ENCODE measurements at places on chromosomes 4 and X. TPM values are rescaled to one million over a fixed set of nuclear protein-coding genes. Genes with fewer than 3 reads are reported as not detected.

- H3K4me1 ChIP-seq: no peaks in the 10 kb centered on the region
- DNase-seq: no peak
- H3K27ac ChIP-seq: no peak overlapping the region
- H3K36me3 ChIP-seq: no peaks in the 10 kb centered on the region
- no peaks in the 10 kb centered on the region for H3K27me3 ChIP-seq
Measured at GRCh38 chr4:61500883-61501282, 300.8 kb downstream of the ADGRL3 start.

DNA sequence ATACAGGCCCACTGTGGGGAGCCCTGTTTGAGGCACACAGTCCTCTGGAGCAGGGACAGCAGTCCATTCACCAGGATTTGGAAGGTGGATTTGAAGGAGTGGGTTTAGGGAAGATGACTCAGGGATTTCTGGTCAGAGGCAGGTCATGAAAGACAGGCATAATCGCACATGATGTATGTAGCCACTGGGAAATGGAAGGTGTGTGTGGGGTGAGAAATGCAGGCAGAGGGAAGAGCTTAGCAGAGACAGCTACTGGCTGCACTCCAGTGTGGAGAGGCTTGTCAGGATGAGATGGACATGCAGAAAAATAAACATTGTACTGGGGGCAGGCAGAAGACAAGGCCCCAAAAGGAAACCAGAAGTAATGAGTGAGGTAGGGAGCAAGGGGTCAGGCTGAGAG lies 85.2 kb upstream of the STS start:
- H3K27ac ChIP-seq: no peak overlapping the region
- no peaks in the 10 kb centered on the region for H3K27me3 ChIP-seq
- H3K4me3 ChIP-seq: no peak overlapping the region
- peaks cover 4% of the 10 kb centered on the region for H3K4me1 ChIP-seq
- no peak for DNase-seq

Gene TLR1
- total RNA-seq: 2.4 TPM

DNA sequence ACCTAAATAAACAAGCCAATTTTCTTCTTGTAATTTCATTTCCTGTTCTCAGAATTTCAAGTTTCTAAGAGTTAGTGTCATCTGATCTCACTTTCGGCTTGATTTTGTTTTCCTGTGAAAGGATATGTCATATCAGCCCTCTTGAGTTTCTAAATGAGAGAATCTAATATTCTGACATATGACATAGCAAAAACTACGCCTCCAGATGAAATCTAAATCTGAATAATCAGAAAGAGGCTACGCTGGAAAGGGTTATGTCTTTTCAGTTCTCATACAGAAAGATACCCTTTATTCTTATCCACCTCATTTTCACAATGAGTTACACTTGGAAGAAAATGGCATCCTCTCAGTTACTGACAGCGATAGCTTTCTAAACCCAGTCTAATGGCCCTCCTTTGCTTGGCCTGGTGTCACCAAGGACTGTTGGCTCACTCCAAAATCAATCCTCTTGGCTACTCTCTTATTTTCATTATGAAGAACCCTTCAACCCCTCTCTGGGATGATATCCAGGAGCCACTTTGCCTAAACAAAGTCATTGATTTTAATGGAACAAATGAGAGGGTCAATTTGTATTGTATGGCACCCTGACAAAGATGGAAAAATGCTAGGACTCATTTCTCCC lies 65.6 kb downstream of the ASB9 start:
- no peaks in the 10 kb centered on the region for H3K27me3 ChIP-seq
- H3K4me1 ChIP-seq: peaks cover 17% of the 10 kb centered on the region
- H3K27ac ChIP-seq: peak overlapping the region; percentile 74
- no peak overlapping the region for H3K4me3 ChIP-seq
- DNase-seq: no peak

- no peak for DNase-seq
- no peak overlapping the region for H3K27ac ChIP-seq
- H3K4me3 ChIP-seq: no peak overlapping the region
- no peaks in the 10 kb centered on the region for H3K36me3 ChIP-seq
Measured at GRCh38 chrX:154329294-154329693, 33.7 kb downstream of the TKTL1 start.

GRCh38 chrX:39519030-39519488 lies 578.7 kb downstream of the BCOR start:
- no peak overlapping the region for H3K4me3 ChIP-seq
- no peak for DNase-seq
- H3K27ac ChIP-seq: no peak overlapping the region
- H3K36me3 ChIP-seq: no peaks in the 10 kb centered on the region

- no peaks in the 10 kb centered on the region for H3K27me3 ChIP-seq
- H3K27ac ChIP-seq: no peak overlapping the region
- no peak overlapping the region for H3K4me3 ChIP-seq
- DNase-seq: no peak
- H3K4me1 ChIP-seq: peaks cover 4% of the 10 kb centered on the region
- H3K36me3 ChIP-seq: peaks cover 3% of the 10 kb centered on the region
Measured at GRCh38 chrX:40130207-40130606, 32.4 kb upstream of the BCOR start.

Gene DTHD1
- 0.12 TPM for total RNA-seq

GRCh38 chr4:92307181-92307580 lies 3.4 kb downstream of the GRID2 start:
- H3K27ac ChIP-seq: no peak overlapping the region
- peaks cover 2% of the 10 kb centered on the region for H3K36me3 ChIP-seq
- H3K4me3 ChIP-seq: no peak overlapping the region
- no peak for DNase-seq

GRCh38 chrX:14491689-14492088 lies 37.6 kb upstream of the GLRA2 start:
- H3K27ac ChIP-seq: no peak overlapping the region
- no peaks in the 10 kb centered on the region for H3K27me3 ChIP-seq
- no peaks in the 10 kb centered on the region for H3K36me3 ChIP-seq
- DNase-seq: no peak

Gene SLC26A1
- total RNA-seq: 0.21 TPM

Data from activated naive CD8-positive, alpha-beta T cell treated with anti-CD3 and anti-CD28 coated beads for 36 hours (primary cell).